ENCODE measurements at places on chromosomes 2 and 18. TPM values are rescaled to one million over a fixed set of nuclear protein-coding genes. Genes with fewer than 3 reads are reported as not detected.
A peak's percentile ranks its signal among the peaks of the same experiment; 100 is the strongest.

DNA sequence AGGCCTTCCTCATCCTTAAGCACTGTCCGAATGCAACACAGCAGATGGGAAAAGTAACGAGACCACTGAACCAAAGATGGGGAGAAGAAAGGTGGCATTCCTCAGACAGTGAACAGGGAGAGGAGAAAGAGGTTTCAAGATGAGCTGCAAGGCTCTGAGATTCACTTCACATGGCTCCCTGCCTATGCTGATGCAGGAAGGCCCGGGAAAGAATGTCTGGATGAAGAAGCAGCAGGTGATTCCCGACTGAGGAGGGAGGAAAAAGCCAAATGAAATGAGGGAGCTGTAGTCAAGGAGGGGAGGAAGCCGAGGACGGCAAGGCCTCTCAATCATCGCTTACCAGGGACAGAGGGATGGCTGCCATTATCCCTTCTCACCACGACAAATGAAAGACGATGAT lies 98.5 kb upstream of the BOD1L2 start:
- H3K27me3 ChIP-seq, result no peaks in the 10 kb centered on the region
- no peaks in the 10 kb centered on the region for H3K4me1 ChIP-seq
- no peaks in the 10 kb centered on the region for H3K36me3 ChIP-seq
- H3K4me3 ChIP-seq, result no peak overlapping the region

MAB21L4 gene
- not detected for total RNA-seq

- H3K27ac ChIP-seq, result peak overlapping the region; percentile 41
- H3K4me1 ChIP-seq, result no peaks in the 10 kb centered on the region
- no peak for DNase-seq
- peaks cover 34% of the 10 kb centered on the region for H3K36me3 ChIP-seq
- no peak overlapping the region for H3K4me3 ChIP-seq
These were observed 23.5 kb downstream of the IGFBP5 start for GRCh38 chr2:216671791-216672343.

- H3K4me3 ChIP-seq, result no peak overlapping the region
- H3K4me1 ChIP-seq, result no peaks in the 10 kb centered on the region
- no peak overlapping the region for H3K27ac ChIP-seq
- H3K36me3 ChIP-seq, result no peaks in the 10 kb centered on the region
- peak; percentile 42 for DNase-seq
- no peaks in the 10 kb centered on the region for H3K27me3 ChIP-seq
These were observed 82.5 kb upstream of the SERPINE2 start for GRCh38 chr2:224121406-224122067.

GRCh38 chr2:112480530-112481049 lies 1.4 kb upstream of the TTL start:
- no peak for DNase-seq
- H3K27ac ChIP-seq, result peak overlapping the region; percentile 87
- peaks cover 3% of the 10 kb centered on the region for H3K27me3 ChIP-seq
- H3K36me3 ChIP-seq, result no peaks in the 10 kb centered on the region
- H3K4me1 ChIP-seq, result peaks cover 28% of the 10 kb centered on the region
- peak overlapping the region; percentile 80 for H3K4me3 ChIP-seq

GRCh38 chr2:74481961-74482800 lies 617 bp downstream of the CCDC142 start:
- H3K4me1 ChIP-seq, result peaks cover 44% of the 10 kb centered on the region
- peaks cover 42% of the 10 kb centered on the region for H3K36me3 ChIP-seq
- H3K4me3 ChIP-seq, result peak overlapping the region; percentile 94
- H3K27ac ChIP-seq, result peak overlapping the region; percentile 85
- no peak for DNase-seq
- H3K27me3 ChIP-seq, result no peaks in the 10 kb centered on the region

DNA sequence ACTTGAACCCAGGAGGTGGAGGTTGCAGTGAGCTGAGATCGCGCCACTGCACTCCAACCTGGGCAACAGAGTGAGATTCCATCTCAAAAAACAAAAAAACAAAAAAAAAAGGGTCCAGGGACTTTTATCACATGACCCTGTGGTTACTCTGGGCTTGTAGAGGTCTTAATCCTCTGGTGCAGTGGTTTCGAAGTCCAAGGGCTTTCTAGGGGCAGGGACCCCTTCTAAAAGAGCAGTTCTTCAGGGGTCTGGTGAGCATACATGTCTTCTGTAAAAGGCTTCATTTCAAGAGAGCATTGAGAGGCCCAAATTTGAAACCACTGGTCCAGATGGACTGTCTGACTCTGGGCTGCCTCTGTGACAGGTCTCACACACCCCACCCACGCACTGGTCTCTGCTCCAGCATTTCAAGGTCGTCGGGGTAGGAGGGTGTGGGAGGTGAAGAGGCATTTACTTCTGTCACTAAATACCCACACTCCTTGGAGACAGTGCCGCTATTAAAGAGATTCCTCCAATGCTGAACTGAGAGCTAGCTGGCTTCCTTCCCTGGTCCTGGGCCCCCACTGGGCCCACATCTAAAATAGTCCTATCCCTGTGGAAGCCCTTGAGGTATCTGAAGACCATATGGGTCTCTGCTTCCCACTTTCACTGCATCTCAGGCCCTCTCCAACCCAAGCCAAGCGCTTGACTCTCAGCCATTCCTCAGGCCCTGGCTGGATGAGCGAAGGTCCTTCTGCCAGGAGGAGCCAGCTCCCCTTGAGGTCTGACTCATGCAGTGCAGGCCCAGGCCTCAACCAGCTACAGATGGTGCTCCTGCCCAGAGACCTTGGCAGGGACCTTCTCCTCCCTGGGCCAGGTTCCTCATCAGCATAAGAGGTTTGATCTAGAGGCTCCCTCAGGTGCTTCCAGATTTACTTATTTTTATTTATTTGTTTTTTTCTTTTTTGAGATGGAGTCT lies 44.8 kb downstream of the PAX8 start:
- no peak for DNase-seq
- H3K27me3 ChIP-seq, result no peaks in the 10 kb centered on the region
- H3K27ac ChIP-seq, result no peak overlapping the region
- no peaks in the 10 kb centered on the region for H3K36me3 ChIP-seq
- no peak overlapping the region for H3K4me3 ChIP-seq

HOXD4 gene
- 0.66 TPM for total RNA-seq

- no peak for DNase-seq
- peak overlapping the region; percentile 85 for H3K4me3 ChIP-seq
- H3K27me3 ChIP-seq, result no peaks in the 10 kb centered on the region
These were observed 659 bp downstream of the CHMP1B start for GRCh38 chr18:11851806-11852337.

DNA sequence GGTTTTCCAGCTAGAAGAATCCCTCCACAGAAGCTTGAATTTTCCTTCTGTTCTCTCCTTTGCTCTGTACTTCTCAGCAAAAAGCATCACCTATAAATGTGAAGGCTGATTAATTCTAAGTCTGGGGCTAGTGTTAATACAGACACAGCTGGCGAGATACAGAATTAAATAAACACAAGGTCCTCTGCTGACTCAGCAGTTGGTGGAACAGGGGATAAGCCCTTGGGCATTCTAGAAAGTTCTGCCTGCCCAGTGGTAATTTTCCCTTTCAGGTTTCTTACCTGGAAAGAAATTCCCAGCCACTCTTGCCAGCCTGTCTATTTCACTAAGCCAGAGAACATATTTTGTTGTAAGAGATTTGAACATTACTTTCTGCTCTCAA lies 175.3 kb upstream of the MSH6 start:
- H3K4me3 ChIP-seq, result no peak overlapping the region
- no peaks in the 10 kb centered on the region for H3K36me3 ChIP-seq
- H3K4me1 ChIP-seq, result no peaks in the 10 kb centered on the region
- no peaks in the 10 kb centered on the region for H3K27me3 ChIP-seq

POLR1A gene
- total RNA-seq, result 15.9 TPM

- no peak for DNase-seq
- no peaks in the 10 kb centered on the region for H3K36me3 ChIP-seq
- H3K27ac ChIP-seq, result peak overlapping the region; percentile 57
- no peak overlapping the region for H3K4me3 ChIP-seq
- no peaks in the 10 kb centered on the region for H3K27me3 ChIP-seq
- peaks cover 53% of the 10 kb centered on the region for H3K4me1 ChIP-seq
These were observed 141.1 kb downstream of the ANTXR1 start for GRCh38 chr2:69154106-69154505.

DNA sequence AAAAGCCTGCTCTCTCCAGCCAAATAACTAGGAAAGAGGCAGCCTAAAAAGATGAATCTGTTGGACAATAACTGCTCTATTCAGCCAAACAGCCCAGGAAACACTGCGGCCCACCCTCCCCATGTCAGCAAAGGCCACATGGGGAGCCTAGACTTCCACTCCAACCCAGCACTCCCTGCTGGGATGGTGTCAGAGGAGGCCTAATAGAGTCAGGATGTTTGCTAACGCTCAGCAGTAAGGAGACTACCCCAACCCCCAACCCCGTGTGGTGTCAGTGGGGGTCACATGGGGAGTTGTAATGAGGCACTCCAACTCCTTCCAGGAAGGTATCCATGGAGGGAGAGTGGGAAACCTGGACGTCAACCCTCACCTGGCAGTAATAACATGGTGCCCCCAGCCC lies 41.6 kb downstream of the ZBTB7C start:
- no peaks in the 10 kb centered on the region for H3K36me3 ChIP-seq
- DNase-seq, result no peak
- peaks cover 5% of the 10 kb centered on the region for H3K4me1 ChIP-seq
- H3K27ac ChIP-seq, result no peak overlapping the region

GRCh38 chr2:13014783-13015182 lies 298.0 kb downstream of the TRIB2 start:
- H3K4me3 ChIP-seq, result no peak overlapping the region
- DNase-seq, result no peak
- H3K27me3 ChIP-seq, result no peaks in the 10 kb centered on the region
- no peak overlapping the region for H3K27ac ChIP-seq
- no peaks in the 10 kb centered on the region for H3K36me3 ChIP-seq
- H3K4me1 ChIP-seq, result no peaks in the 10 kb centered on the region

TUBB8B gene
- total RNA-seq, result not detected

SIX2 gene
- total RNA-seq, result 1.9 TPM

DNA sequence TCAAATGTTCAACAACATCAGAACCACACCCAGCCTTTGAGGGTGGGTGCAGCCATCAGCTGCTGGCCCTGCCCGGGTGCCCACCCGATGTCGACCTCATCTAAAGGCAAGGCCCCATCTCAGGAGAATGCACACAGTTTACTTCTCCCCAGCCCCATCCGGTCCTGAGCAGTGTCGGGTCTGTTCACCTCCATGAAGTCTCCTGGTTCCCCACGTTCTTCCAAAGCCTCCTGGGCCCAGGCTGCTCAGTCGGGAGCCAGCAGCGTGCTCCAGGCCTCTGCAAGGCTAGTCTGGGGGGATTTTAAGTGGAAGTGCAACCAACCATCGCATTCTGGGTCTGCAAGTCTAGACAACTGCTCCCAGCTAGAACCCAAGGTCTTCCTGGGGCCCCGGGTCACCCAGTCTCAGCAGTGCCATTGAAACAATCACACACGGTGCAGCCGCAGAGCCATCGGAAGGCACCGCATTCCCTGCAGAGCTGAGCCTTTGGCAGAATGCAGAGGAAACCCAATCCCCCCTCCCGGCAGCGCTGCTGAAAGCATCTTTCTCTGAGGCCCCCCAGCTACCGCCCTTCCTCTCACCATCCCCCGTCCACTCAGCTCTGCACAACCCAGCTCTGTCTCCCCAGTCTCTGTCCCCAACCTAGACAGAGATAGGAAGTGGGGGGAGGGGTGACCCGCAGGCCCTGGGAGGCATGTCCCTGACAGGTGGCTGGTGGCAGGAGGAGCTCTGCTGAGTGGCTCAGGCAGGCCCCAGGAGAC lies 8.5 kb downstream of the ESPNL start:
- no peak overlapping the region for H3K4me3 ChIP-seq
- peaks cover 11% of the 10 kb centered on the region for H3K4me1 ChIP-seq
- no peaks in the 10 kb centered on the region for H3K27me3 ChIP-seq
- no peaks in the 10 kb centered on the region for H3K36me3 ChIP-seq
- no peak overlapping the region for H3K27ac ChIP-seq
- DNase-seq, result no peak

SERPINB5 gene
- not detected for total RNA-seq

GRCh38 chr2:84832772-84833461 lies 48.0 kb downstream of the TRABD2A start:
- no peaks in the 10 kb centered on the region for H3K36me3 ChIP-seq
- no peaks in the 10 kb centered on the region for H3K4me1 ChIP-seq
- DNase-seq, result no peak
- no peaks in the 10 kb centered on the region for H3K27me3 ChIP-seq

DNA sequence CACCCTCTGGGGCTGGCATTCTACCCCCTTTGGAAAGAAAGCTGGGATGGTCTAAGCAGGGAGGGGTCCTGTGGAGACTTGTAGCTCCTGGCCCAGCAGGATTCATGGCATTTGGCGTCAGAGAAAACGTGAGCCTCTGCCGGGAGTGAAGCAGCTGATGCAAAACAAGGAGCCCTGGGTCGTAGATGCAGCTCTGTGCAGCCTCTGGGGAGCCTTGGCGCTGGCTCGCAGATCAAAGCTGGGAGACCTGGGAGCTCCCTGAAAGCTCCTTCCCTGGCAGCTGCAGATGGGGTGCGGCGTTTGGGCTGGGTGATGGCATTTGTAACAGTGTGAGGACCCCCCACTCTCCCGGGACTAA lies 148.3 kb downstream of the KLHL29 start:
- no peak overlapping the region for H3K4me3 ChIP-seq
- no peaks in the 10 kb centered on the region for H3K36me3 ChIP-seq
- H3K4me1 ChIP-seq, result peaks cover 26% of the 10 kb centered on the region
- DNase-seq, result no peak
- H3K27me3 ChIP-seq, result no peaks in the 10 kb centered on the region

DNA sequence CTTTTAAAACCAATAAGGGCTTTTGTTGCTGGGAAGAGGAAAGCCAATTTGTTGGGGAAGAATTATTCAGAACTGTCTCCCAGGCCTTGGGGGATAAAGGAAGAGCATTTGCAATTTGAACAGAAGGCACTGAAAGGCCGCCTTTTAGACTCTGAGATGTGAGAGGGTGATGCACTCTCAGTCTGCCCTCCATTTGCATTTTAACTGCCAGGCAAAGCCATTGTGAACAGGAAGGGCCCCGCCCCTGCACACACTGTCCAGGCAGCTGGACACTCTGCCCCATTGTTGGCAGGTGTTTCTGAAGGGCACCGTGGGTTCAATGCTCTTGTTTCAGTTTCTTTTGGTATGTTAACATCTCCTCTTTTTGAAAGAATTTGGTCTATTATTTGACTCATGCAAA lies 169.5 kb upstream of the COPS8 start:
- peak; percentile 53 for DNase-seq
- H3K36me3 ChIP-seq, result no peaks in the 10 kb centered on the region
- H3K27me3 ChIP-seq, result no peaks in the 10 kb centered on the region
- no peak overlapping the region for H3K27ac ChIP-seq
- no peaks in the 10 kb centered on the region for H3K4me1 ChIP-seq

IGFBP5 gene
- total RNA-seq, result 775 TPM

GRCh38 chr18:79553154-79553553 lies 126.4 kb upstream of the CTDP1 start:
- H3K36me3 ChIP-seq, result no peaks in the 10 kb centered on the region
- no peaks in the 10 kb centered on the region for H3K4me1 ChIP-seq
- H3K4me3 ChIP-seq, result no peak overlapping the region
- H3K27me3 ChIP-seq, result no peaks in the 10 kb centered on the region

FKBP1B gene
- 5.0 TPM for total RNA-seq

DNA sequence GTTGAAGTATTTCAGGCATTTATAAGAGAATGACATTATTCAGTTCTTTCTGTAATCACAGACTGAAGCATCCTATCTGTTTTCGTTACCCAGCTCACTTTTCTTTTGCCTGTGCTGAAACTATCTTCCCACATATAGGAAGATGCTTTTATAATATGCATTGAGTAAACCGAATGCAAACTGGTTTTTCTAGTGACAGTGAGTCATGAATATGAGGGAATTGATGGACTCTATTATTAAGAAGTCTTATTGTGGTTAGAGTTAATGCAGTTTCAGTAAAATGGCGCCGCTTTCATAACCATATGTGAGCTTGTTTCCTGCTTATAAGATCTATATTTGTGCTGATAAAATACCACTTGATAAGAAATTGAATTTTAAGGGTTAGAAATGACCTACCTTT lies 59.2 kb downstream of the ACVR2A start:
- H3K4me3 ChIP-seq, result no peak overlapping the region
- DNase-seq, result no peak
- H3K27ac ChIP-seq, result no peak overlapping the region
- H3K4me1 ChIP-seq, result peaks cover 34% of the 10 kb centered on the region
- H3K27me3 ChIP-seq, result no peaks in the 10 kb centered on the region

Data from esophagus muscularis mucosa (tissue), 4 donors.